Activated CD4-positive, alpha-beta T cell treated with anti-CD3 and anti-CD28 coated beads, Interleukin-2, amount 10 ng/mL, durations not matched to agents 24 days and 14 days (primary cell): ENCODE measurements at places on chromosomes 11 and 22. TPM values are rescaled to one million over a fixed set of nuclear protein-coding genes. Genes with fewer than 3 reads are reported as not detected.

Gene AMOTL1
- total RNA-seq, result 5.4 and 5.9 TPM in 2 replicates

Gene ART1
- total RNA-seq, result not detected in 2 replicates

DNA sequence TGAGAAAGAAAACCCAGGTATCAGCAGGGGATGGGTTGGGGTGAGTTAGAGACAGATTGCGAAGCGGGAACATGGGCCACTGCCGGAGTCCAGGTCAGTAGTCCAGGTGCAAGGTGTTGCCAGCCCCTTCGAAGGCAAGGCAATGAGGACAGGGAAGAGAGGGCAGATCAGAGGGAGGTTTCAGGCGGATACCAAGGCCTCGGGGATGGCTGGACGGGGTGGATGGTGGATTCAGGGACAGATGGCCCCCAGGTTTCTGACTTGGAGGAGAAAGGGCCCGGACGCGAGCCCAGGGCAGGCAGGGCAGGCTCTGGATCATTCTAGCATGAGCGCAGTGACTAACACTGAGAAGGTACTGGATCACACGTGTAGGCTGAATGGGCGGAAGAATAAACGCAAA is 25.4 kb upstream of the IGSF9B start:
- H3K27me3 ChIP-seq, result peaks cover 25% of the 10 kb centered on the region

DNA sequence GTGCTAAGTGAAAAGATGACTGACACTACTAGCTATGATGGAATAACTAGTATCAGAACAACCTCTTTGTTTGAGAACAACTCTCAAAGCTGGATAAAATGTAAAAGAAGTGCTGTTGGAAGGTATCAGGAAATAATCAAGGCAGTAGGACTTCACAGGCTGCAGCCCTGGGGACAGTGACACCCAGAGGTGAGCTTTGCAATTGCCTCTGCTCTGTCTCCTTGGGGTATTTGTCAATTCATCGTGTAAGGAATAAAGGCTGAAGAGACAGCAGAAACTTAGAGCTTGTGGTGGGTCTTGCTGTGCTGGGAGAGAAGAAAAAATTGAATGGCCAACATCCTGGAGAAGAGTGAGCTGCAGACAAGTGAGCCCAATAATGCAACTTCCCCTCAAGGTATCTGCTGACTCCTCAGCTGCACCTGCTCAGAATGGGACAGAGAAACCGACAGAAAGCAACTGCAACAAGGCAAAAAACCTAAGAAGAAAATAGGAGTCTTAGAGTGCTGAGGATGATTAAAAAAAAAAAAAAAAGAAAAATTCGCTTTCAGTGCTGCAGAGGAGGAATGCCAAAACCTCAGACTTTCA is 141.1 kb downstream of the RCN1 start:
- H3K4me3 ChIP-seq, result no peak overlapping the region
- no peaks in the 10 kb centered on the region for H3K4me1 ChIP-seq
- DNase-seq, result peak; percentile 65
- no peak overlapping the region for H3K27ac ChIP-seq

DNA sequence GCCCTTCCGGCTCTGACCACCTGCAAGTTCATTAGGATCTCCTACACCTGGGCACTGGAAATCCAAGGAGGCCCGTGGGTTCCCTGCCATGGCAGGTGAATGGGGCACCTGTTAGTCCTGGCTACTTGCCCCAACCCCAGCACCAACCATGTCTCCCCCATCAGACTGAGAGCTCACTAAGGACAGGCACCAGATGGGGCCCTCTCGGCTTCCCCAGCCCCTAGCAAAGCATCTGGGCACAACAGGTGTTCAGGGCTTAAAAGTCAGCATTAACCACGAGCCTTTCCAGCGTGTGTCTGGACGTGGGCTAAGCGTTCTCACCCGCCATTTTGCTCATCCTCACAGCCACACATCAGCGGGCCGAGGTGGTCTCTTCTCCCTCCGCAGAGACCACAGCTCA is 2.2 kb downstream of the SULT4A1 start:
- H3K27ac ChIP-seq, result no peak overlapping the region
- H3K27me3 ChIP-seq, result peaks cover 37% of the 10 kb centered on the region
- H3K36me3 ChIP-seq, result no peaks in the 10 kb centered on the region
- DNase-seq, result no peak
- no peak overlapping the region for H3K4me3 ChIP-seq
- H3K4me1 ChIP-seq, result no peaks in the 10 kb centered on the region
